Aorta (tissue), 5 donors: ENCODE measurements at places on chromosomes 2 and 18. TPM values are rescaled to one million over a fixed set of nuclear protein-coding genes. Genes with fewer than 3 reads are reported as not detected.

GRCh38 chr2:98545591-98545990 lies 62.7 kb downstream of the COA5 start:
- H3K36me3 ChIP-seq: peaks cover 15% of the 10 kb centered on the region
- DNase-seq: no peak

GRCh38 chr2:217149087-217149660 lies 289.3 kb upstream of the TNP1 start:
- DNase-seq: no peak
- H3K4me3 ChIP-seq: no peak overlapping the region
- H3K36me3 ChIP-seq: no peaks in the 10 kb centered on the region
- H3K4me1 ChIP-seq: no peaks in the 10 kb centered on the region
- no peak overlapping the region for H3K27ac ChIP-seq

- H3K4me1 ChIP-seq: peaks cover 2% of the 10 kb centered on the region
- no peak overlapping the region for H3K4me3 ChIP-seq
- DNase-seq: no peak
- peak overlapping the region; percentile 82 for H3K27ac ChIP-seq
- no peaks in the 10 kb centered on the region for H3K27me3 ChIP-seq
- peaks cover 4% of the 10 kb centered on the region for H3K36me3 ChIP-seq
Observed at GRCh38 chr18:57698571-57699276, 77.1 kb upstream of the NARS1 start.

- no peaks in the 10 kb centered on the region for H3K27me3 ChIP-seq
- peak; percentile 97 for DNase-seq
- no peaks in the 10 kb centered on the region for H3K36me3 ChIP-seq
- H3K27ac ChIP-seq: peak overlapping the region; percentile 93
Observed at GRCh38 chr2:41966431-41966893, 81.4 kb upstream of the PKDCC start.

GRCh38 chr2:203623096-203623495 lies 83.3 kb upstream of the CD28 start:
- no peaks in the 10 kb centered on the region for H3K4me1 ChIP-seq
- H3K36me3 ChIP-seq: no peaks in the 10 kb centered on the region
- no peak for DNase-seq

- no peaks in the 10 kb centered on the region for H3K4me1 ChIP-seq
- H3K4me3 ChIP-seq: no peak overlapping the region
- H3K27ac ChIP-seq: no peak overlapping the region
- no peaks in the 10 kb centered on the region for H3K27me3 ChIP-seq
- peak; percentile 91 for DNase-seq
Observed at GRCh38 chr2:127086990-127087790, 19.8 kb downstream of the BIN1 start.

DNA sequence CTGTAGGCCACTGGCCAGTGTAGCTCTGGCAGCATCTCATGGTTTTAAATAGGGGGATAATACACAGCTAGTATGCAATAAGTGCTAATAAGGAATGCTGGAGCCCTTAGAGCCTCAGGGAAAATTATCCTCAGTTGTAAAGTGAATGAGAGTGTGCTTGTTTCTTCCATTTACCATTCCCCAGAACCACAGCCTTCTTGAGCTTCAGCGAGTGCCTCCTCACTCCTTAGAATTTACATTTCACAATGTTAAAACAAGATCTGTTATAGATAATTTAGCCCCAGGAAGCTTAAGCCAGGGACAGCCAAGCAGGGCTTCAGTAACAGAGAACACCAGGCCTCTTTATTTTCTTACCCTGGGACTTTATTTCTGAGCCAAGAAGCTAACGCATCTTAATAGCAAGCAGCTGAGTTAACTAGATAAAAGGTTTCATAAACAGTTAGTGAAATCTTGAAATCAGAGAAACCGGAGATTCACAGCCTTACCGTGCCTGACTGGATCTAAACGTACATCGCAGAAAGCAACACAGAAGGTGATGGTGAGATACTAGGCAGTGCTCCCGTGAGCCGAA lies 535.2 kb downstream of the TDRD15 start:
- no peaks in the 10 kb centered on the region for H3K4me1 ChIP-seq
- no peaks in the 10 kb centered on the region for H3K27me3 ChIP-seq
- no peak overlapping the region for H3K4me3 ChIP-seq
- no peak overlapping the region for H3K27ac ChIP-seq

- H3K36me3 ChIP-seq: no peaks in the 10 kb centered on the region
- H3K27ac ChIP-seq: no peak overlapping the region
- no peak overlapping the region for H3K4me3 ChIP-seq
- DNase-seq: no peak
- H3K27me3 ChIP-seq: no peaks in the 10 kb centered on the region
- no peaks in the 10 kb centered on the region for H3K4me1 ChIP-seq
Observed at GRCh38 chr2:222653280-222653679, 2.6 kb downstream of the FARSB start.

DNA sequence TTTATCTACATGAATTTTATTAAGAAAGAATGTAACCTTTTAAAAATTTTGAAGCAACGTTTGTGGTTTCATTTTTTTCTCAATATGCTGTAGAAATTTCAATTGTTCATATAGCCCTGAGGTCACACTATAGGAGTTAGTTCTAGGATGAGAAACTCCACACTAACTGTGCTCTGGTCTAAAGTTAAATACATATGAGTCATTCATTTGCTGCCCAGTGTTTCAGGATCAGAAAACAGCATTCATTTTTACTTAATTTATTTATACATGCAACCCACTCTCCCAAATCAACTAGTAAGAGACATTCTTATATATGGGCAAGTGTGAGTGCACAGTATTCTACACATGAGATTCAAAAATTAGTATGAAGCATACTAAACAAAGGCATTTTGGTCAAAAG lies 137.9 kb downstream of the DOCK10 start:
- no peaks in the 10 kb centered on the region for H3K27me3 ChIP-seq
- no peaks in the 10 kb centered on the region for H3K36me3 ChIP-seq
- H3K27ac ChIP-seq: no peak overlapping the region
- no peaks in the 10 kb centered on the region for H3K4me1 ChIP-seq
- no peak overlapping the region for H3K4me3 ChIP-seq
- no peak for DNase-seq

- no peaks in the 10 kb centered on the region for H3K27me3 ChIP-seq
- H3K4me3 ChIP-seq: no peak overlapping the region
- no peaks in the 10 kb centered on the region for H3K4me1 ChIP-seq
- DNase-seq: no peak
- no peaks in the 10 kb centered on the region for H3K36me3 ChIP-seq
Observed at GRCh38 chr2:214896274-214896673, 86.8 kb upstream of the BARD1 start.

GRCh38 chr2:113361051-113361450 lies 76.4 kb upstream of the ZNG1B start:
- no peak overlapping the region for H3K27ac ChIP-seq
- no peaks in the 10 kb centered on the region for H3K27me3 ChIP-seq
- no peak overlapping the region for H3K4me3 ChIP-seq
- no peaks in the 10 kb centered on the region for H3K36me3 ChIP-seq
- DNase-seq: no peak

DNA sequence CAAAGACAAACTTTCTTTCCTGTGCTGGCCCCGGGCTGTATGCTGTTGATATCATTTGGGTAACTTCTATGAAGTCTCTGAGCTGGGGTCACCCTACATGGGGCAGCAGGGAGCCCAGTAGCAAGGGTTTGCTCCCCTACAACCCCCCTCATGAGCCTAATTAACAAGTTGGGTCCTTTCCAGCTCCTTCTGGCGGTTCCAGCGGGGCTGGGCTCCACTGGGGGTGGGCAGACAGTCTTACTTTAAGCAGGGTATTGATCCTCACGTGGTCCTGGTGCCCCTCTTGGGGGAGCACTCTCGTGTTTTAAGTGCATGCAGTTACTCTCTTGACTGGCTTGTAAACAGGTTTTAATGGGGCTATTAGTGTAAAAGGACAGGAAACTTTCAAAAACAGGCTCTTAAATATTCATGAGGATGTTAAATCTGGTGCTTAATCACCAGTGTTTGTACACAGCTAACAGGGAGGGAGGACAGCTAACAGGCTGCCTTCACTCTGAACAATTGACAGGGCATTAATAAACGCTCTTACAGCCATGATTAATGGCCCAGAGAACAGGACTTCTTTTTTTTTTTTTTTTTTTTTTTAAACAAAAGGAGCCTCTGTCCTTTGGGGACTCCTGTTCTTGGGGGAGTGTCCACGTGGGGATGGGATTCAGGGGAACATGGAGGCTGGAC lies 36.6 kb upstream of the SKOR2 start:
- peaks cover 1% of the 10 kb centered on the region for H3K27me3 ChIP-seq
- H3K4me3 ChIP-seq: no peak overlapping the region
- DNase-seq: no peak
- H3K27ac ChIP-seq: no peak overlapping the region
- H3K36me3 ChIP-seq: no peaks in the 10 kb centered on the region

DNA sequence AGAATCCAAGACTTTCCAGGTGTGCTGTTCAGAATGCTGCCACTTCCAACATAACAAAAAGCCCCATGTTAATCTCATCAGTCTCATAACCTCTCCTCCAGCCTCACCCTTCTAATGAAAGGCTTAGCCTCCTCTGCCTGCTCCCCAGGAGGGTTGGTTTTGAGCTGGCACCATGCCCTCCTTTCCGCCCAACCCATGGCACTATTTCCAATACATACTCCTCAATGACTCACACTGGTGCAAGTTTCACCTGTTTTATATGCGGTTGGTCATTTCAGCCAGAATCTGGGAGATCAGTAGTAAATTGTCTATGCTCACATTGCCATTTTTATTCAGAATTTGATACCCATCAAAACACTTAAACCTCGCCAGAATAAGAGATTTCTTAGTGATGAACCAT lies 157.6 kb upstream of the NRP2 start:
- peaks cover 2% of the 10 kb centered on the region for H3K36me3 ChIP-seq
- H3K4me1 ChIP-seq: no peaks in the 10 kb centered on the region
- no peak overlapping the region for H3K4me3 ChIP-seq
- DNase-seq: no peak

GRCh38 chr2:239444626-239445577 lies 44.1 kb upstream of the HDAC4 start:
- peaks cover 4% of the 10 kb centered on the region for H3K4me1 ChIP-seq
- no peaks in the 10 kb centered on the region for H3K27me3 ChIP-seq
- H3K36me3 ChIP-seq: no peaks in the 10 kb centered on the region
- no peak for DNase-seq
- no peak overlapping the region for H3K27ac ChIP-seq
- H3K4me3 ChIP-seq: no peak overlapping the region

DNA sequence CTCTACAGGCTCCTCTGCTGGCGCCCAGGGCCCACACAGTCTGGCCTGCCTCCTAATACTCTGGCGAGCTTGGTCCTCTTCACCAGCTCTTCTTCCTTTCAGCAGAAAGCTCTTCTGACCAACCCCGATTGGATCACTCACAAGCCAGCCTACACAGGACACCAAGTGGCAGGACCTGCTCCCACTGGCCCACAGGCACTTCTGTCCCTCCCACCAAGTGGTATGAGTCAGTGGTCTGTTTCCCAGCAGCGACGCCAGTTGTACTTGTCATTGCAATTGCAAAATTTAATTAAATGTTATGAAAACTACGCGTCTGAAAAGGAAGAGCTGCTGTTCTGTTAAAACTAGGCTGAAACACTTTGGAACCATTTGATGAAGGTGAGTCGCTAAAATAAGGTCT lies 46.7 kb downstream of the NDUFA10 start:
- no peak overlapping the region for H3K27ac ChIP-seq
- no peaks in the 10 kb centered on the region for H3K36me3 ChIP-seq
- H3K4me1 ChIP-seq: no peaks in the 10 kb centered on the region
- no peak overlapping the region for H3K4me3 ChIP-seq

GRCh38 chr2:168089200-168089599 lies 158.2 kb downstream of the STK39 start:
- H3K36me3 ChIP-seq: no peaks in the 10 kb centered on the region
- DNase-seq: no peak
- H3K4me1 ChIP-seq: peaks cover 4% of the 10 kb centered on the region
- H3K27me3 ChIP-seq: no peaks in the 10 kb centered on the region

GRCh38 chr18:35511833-35512232 lies 14.1 kb upstream of the INO80C start:
- H3K27ac ChIP-seq: no peak overlapping the region
- no peak for DNase-seq
- no peaks in the 10 kb centered on the region for H3K36me3 ChIP-seq
- no peaks in the 10 kb centered on the region for H3K27me3 ChIP-seq

DNA sequence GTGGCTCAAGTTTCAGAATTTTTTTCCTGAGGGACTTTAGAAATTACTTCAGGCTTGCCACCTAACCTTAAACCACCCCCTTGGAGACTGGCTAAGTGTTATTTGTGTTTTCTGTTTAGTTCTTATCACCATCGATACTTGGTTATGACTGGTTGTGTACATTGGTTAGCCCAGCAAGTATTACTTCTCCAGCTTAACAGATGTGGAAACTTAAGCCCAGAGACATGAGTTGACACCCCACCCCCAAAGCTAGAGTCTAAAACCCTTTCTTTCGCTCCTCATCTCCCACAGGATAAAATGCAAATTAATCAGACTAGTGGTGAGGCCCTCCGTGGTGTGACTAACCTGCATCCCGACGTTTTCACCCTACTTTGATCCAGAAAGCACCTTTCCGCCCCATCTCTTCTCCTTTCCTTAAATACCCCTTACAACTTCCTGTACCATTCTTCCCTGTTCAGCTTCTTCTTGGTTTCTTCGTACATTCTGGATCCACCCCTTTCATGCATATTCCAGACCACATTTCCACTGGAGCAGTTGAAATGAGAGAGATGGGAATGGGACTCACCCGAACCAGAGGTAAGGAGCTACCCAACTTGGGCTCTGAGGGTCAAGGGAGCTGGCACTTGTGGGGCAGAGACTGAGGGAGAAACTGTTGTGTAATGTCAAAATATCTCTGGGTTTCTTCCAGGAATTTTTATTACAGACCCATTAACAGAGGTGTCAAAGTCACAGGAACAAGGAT lies 819 bp upstream of the MAP3K2 start:
- peaks cover 6% of the 10 kb centered on the region for H3K4me1 ChIP-seq
- H3K36me3 ChIP-seq: no peaks in the 10 kb centered on the region
- no peaks in the 10 kb centered on the region for H3K27me3 ChIP-seq

- DNase-seq: no peak
- H3K4me1 ChIP-seq: peaks cover 1% of the 10 kb centered on the region
- H3K27ac ChIP-seq: no peak overlapping the region
- no peaks in the 10 kb centered on the region for H3K27me3 ChIP-seq
- no peaks in the 10 kb centered on the region for H3K36me3 ChIP-seq
Observed at GRCh38 chr2:223801736-223802135, 35.6 kb downstream of the AP1S3 start.

DNA sequence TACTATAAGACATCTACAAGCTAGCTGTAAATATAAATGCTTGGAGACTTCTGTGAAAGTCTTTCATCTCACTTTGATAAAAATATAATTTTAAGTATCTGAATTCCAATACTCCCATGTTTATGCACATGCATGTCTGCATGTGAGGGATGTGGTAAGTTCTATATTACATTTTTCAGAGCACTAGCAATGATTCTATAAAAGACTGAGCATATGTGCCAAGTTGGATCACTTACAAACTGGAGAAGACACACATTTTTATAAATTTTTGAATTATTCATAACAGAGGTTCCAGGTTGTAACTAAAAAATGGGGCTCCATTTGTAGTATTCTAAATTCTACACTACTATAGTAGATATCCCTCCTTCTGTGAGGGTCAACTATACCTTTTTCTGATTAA lies 26.0 kb downstream of the ZNF804A start:
- H3K36me3 ChIP-seq: no peaks in the 10 kb centered on the region
- no peaks in the 10 kb centered on the region for H3K27me3 ChIP-seq
- no peak overlapping the region for H3K4me3 ChIP-seq

CLEC4F gene
- total RNA-seq: 0.72 TPM

CREG2 gene
- not detected for total RNA-seq

IFIH1 gene
- total RNA-seq: 16.3 TPM

CELF4 gene
- not detected for total RNA-seq

TMEM18 gene
- total RNA-seq: 22.4 TPM

IL36G gene
- total RNA-seq: not detected

DUSP19 gene
- total RNA-seq: 8.1 TPM
